ENCODE measurements at places on chromosomes 3 and 15.

DNA sequence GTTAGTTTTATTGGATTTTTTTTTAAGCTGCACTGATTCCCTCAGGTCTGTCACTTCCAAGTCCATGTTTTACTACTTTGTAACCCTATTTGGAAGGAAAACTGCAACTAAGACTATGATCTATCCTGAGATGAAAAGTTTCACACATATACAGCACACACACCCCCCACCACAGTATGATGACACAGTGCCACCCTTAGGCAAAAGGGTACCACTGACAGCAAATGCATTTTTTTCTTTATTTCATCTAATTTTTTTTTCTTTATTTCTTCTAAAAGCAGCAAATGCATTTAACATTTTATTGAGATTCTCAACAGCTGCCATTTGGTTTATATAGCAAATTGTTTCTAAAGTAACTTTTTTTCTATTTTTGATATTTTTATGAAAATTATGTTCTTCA, 21.2 kb downstream of the NGRN start:
- no peak for DNase-seq

- DNase-seq, result no peak
Observed at GRCh38 chr15:36877796-36878683, 222.3 kb downstream of the MEIS2 start.

DNA sequence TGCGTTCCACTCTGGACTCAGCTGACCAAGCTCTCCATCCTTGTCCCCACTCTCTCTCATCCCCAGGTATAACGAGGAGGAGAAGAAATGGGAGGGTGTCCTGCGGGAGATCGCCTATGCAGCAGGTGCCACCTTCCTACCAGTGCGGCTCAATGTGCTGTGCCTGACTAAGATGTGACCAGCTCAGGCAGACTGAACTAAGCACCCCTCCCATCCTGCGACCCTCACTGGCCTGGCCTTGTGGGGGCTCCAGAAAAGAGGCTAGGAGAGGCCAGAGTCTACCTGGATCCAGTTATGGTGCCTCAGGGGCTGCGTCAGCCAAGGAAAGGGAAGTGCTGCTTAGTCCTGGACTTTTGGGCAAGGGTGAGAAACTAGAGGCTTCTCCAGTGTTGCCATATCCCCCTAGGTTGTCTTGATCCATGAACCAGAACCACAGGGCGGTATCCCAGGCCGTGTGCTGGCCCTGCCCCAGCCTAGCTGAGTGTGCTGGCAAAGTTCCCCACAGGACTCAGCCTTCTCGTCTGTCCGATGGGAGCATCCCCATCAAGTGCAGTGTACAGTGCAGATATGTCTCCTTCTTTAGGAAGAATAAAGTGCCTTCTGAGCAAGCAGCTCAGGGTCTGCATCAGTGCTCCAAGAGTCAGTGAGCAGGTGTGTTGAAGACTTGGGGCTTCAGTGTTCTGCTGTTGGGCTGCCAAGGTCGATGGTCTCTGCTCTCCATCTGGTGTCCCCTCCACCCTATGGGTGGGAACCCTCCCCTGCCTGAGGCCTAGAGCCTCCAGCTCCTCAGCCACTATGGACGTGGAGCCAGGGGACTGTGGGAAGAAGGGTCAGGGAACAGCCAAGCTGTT, 6.7 kb downstream of the KLHL40 start:
- no peak for DNase-seq

GRCh38 chr3:42572278-42572677, 9.5 kb downstream of the SEC22C start:
- DNase-seq, result no peak

DNA sequence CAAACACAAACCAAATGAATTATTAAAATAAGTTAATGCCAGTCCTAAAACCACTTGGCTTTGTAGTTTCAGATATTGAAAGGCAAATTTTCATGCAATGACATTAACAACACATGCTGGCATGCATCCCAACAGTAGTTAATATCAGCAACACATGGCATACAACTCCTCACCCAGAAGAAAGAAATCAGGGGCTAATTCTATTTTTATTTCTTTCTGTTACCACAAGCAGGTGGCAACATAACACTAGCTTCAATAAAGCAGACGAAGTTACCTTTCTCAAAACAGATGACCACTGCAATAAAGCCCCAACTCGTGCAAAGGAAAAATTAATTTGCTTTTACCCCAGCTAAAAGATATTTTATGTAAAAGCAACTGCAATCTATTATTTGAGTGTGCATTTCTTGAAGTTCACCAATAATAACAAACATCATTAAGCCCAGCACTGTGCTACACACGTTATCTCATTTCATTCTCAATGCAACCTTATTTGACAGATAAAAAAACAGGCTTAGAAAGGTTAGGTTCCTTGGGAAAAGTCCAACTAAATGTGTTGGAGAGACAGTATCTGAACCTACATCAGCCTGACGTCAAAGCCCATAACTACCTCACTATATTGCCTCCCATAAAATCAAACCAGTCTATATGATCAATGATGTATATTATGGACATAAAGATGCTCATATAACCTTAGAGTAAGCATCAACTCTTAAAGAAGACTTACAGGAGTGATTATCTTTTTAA, 2.8 kb downstream of the TOP2B start:
- no peak for DNase-seq

Measured in stimulated activated CD4-positive, alpha-beta T cell treated with anti-CD3 and anti-CD28 coated beads, Interleukin-1b, Interleukin-23, amount 100 ng/mL, for 1 hour (primary cell).